ENCODE measurements at places on chromosomes 6 and 20. TPM values are rescaled to one million over a fixed set of nuclear protein-coding genes. Genes with fewer than 3 reads are reported as not detected.
A peak's percentile ranks its signal among the peaks of the same experiment; 100 is the strongest.

KIF3B gene
- total RNA-seq: 27.3 TPM

LY6G6F gene
- total RNA-seq: not detected

DZANK1 gene
- total RNA-seq: 6.5 TPM

ALDH8A1 gene
- total RNA-seq: 0.51 TPM

TOP1 gene
- 35.6 TPM for total RNA-seq

- H3K36me3 ChIP-seq: no peaks in the 10 kb centered on the region
- H3K4me1 ChIP-seq: no peaks in the 10 kb centered on the region
- H3K27me3 ChIP-seq: no peaks in the 10 kb centered on the region
- no peak overlapping the region for H3K4me3 ChIP-seq
- no peak overlapping the region for H3K27ac ChIP-seq
Observed at GRCh38 chr20:13857304-13857703, 72.5 kb downstream of the NDUFAF5 start.

DNA sequence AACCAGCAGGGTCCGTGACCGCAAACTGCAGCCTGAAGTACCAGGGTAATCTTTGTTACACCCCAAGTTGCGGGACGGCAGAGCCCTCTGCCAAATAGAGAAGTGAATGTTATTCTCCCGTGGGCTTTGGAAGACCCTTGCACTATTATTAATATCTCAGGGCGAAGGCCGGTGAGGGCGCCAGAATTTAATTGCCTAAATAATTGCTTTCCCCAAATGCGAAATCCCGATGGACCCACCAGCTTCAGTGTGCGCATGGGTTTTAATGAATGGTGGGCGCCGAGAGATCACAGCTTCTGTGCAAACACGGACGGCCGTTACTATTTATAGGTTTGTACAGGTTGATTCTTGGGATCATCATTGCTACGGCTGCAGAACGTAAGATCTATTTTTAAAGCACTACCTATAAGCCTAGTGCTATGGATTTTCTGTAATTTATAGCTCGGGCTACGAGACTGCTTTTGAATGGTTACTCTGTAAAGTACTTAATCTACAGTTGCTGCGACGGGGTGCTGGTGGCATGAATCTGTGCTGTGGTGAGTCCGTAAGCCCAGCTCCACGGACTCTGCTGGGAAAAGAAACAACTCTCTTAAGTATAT lies 15.2 kb upstream of the PHACTR3 start:
- H3K27me3 ChIP-seq: no peaks in the 10 kb centered on the region
- no peak overlapping the region for H3K27ac ChIP-seq
- no peaks in the 10 kb centered on the region for H3K36me3 ChIP-seq

GRCh38 chr20:58233881-58234528 lies 5.6 kb upstream of the ANKRD60 start:
- peak; percentile 39 for DNase-seq
- H3K4me3 ChIP-seq: no peak overlapping the region
- H3K4me1 ChIP-seq: no peaks in the 10 kb centered on the region
- no peaks in the 10 kb centered on the region for H3K36me3 ChIP-seq

DNA sequence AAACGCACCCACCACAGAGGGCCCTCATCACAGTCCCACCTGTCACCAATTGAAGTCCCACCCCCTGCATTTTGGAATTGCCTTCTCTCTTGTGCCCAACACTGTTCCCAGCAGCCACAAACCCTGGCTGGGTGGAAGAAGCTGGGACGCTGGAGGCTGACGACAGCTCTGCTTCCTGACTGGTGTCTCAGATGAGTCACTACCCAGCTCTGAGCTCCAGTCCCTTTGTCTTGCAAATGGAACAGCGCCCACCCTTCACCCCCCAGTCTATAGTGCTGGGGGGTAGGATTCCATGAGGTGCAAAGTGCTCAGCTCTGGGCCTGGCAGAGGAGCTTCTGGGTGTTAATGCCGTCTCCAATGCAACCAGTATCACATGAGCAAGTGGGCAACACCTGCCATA lies 85.3 kb downstream of the DLGAP4 start:
- no peak overlapping the region for H3K4me3 ChIP-seq
- no peak for DNase-seq
- peaks cover 9% of the 10 kb centered on the region for H3K4me1 ChIP-seq
- no peaks in the 10 kb centered on the region for H3K36me3 ChIP-seq
- peak overlapping the region; percentile 10 for H3K27ac ChIP-seq

DNA sequence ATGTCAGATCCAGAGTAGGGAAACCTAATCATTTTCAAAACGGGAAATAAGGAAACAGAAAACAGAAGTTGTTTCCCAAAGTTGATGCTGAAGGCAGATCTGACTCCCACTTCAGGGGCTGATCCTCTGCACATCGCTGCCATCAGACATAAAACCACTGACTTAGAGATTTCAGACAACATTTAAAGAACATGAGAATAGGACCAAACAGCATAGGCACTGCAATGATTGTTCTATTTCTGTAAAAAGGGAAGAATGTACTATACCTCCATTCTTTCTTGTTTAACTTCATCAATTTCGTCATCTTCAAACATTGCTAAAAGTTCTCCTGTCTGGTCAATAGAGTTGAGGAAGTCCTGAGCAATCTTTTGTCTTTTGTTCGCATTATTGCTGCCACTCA lies 324.7 kb upstream of the RUNX2 start:
- no peak for DNase-seq
- no peak overlapping the region for H3K27ac ChIP-seq
- H3K36me3 ChIP-seq: no peaks in the 10 kb centered on the region
- no peaks in the 10 kb centered on the region for H3K27me3 ChIP-seq

GRCh38 chr6:17125407-17125806 lies 23.6 kb downstream of the STMND1 start:
- H3K4me3 ChIP-seq: no peak overlapping the region
- no peak for DNase-seq
- H3K36me3 ChIP-seq: no peaks in the 10 kb centered on the region
- no peaks in the 10 kb centered on the region for H3K4me1 ChIP-seq
- no peaks in the 10 kb centered on the region for H3K27me3 ChIP-seq

DNA sequence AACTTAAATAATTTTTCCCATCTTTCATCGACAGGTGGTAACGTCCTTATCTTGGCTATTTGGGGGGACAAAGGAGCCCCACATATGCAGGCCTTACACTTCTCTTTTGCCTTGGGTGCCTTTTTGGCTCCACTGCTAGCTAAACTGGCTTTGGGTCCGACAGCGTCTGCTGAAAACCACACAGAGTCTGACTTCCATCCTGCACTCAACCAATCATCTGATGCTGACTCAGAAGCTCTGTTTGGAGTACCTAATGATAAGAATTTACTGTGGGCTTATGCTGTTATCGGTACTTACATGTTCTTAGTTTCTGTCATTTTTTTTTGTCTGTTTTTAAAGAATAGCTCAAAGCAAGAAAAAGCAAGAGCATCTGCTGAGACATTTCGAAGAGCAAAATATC lies 178.5 kb downstream of the SLC16A10 start:
- H3K4me3 ChIP-seq: no peak overlapping the region
- no peak overlapping the region for H3K27ac ChIP-seq
- no peaks in the 10 kb centered on the region for H3K4me1 ChIP-seq
- no peaks in the 10 kb centered on the region for H3K27me3 ChIP-seq
- DNase-seq: no peak

- no peak overlapping the region for H3K4me3 ChIP-seq
- no peak overlapping the region for H3K27ac ChIP-seq
- H3K4me1 ChIP-seq: no peaks in the 10 kb centered on the region
Observed at GRCh38 chr6:91982559-91982958, 1395.7 kb upstream of the MAP3K7 start.

DNA sequence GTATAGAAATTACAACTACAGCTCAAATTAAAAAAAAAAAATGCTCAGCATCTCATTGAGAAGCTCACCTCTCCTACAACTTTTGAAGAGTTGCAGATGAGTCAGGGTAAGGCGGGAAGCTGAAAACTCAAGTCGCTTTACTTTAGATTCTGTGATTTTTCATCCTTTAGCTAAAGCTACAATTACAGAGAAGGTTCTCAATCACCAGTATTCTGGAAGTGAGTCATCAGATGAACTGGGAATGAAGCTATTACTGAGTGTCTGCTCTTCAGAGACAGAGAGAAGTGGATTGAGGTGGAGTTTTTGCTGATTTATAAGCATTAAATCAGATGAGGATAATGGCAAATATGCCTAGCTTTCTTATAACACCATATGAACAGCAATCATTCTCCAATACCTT lies 91.9 kb downstream of the TFAP2A start:
- DNase-seq: no peak
- H3K4me1 ChIP-seq: no peaks in the 10 kb centered on the region
- no peaks in the 10 kb centered on the region for H3K36me3 ChIP-seq
- H3K4me3 ChIP-seq: no peak overlapping the region

DNA sequence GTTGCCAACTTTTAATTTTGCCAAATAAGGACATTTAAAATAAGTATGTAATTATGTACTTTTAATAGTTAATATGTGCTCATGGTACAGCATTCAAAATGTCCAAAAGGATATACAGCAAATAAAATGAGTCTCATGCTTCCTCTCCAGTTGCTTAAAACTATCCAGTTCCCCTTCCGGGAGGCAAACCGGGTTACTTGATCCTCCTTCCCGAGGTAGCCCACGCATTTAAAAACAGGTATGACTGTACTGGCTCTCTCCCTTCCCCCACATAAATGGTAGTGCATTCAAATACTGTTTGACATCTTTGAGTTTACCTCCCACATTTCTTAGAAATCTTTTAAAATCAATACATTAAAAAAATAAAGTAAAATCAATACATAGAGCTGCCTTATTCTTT lies 66.4 kb downstream of the PHF20 start:
- no peaks in the 10 kb centered on the region for H3K36me3 ChIP-seq
- no peak overlapping the region for H3K4me3 ChIP-seq
- no peaks in the 10 kb centered on the region for H3K27me3 ChIP-seq
- no peak for DNase-seq
- H3K27ac ChIP-seq: no peak overlapping the region

GRCh38 chr6:106568530-106568929 lies 60.8 kb downstream of the RTN4IP1 start:
- DNase-seq: no peak
- no peaks in the 10 kb centered on the region for H3K4me1 ChIP-seq
- H3K36me3 ChIP-seq: no peaks in the 10 kb centered on the region
- H3K4me3 ChIP-seq: no peak overlapping the region
- no peak overlapping the region for H3K27ac ChIP-seq

Data from ovary (tissue), 10 donors.